ENCODE measurements at places on chromosomes 16 and 17. TPM values are rescaled to one million over a fixed set of nuclear protein-coding genes. Genes with fewer than 3 reads are reported as not detected.
A peak's percentile ranks its signal among the peaks of the same experiment; 100 is the strongest.

DNA sequence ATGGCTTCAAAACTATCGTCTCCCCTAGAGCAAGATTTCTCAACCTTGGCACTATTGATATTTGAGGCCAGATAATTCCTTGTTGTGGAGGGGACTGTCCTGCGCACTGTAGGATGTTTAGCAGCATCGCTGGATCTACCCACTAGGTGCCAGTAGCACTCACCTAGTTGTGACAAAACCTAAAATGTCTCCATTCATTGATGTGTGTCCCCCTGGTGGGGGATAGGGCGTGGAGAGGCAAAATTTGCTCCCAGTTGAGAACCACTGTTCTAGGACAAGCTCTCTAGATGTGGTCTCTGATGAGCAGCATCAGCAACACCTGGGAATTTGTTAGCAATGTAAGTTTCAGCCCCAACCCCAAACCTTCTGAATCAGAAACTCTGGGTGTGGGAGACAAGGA, 259.0 kb downstream of the XYLT1 start:
- no peaks in the 10 kb centered on the region for H3K27me3 ChIP-seq
- no peak overlapping the region for H3K27ac ChIP-seq
- no peak overlapping the region for H3K4me3 ChIP-seq
- H3K36me3 ChIP-seq, result no peaks in the 10 kb centered on the region

DNA sequence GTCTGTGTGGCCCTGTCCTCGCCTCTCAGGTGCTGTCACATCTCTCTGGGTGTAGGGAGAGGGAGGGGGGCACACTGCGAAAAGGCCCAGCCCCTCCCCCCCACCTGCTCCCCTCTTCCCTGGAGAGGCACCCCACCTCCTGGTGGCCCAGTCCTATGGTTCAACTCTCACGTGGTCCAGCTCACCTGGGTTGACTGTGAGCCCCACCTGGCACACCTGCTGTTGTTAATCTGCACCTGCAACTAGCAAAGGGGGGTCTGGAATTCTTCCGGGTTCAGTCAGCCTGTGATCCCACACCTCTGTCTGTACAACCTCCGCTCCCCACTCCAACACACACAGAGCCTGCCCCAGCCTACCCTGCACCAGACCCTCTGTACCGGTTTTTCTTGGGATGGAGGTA, 2.0 kb upstream of the SYNGR2 start:
- H3K27me3 ChIP-seq, result no peaks in the 10 kb centered on the region
- H3K27ac ChIP-seq, result no peak overlapping the region
- H3K36me3 ChIP-seq, result no peaks in the 10 kb centered on the region
- no peak for DNase-seq

- H3K36me3 ChIP-seq, result no peaks in the 10 kb centered on the region
- DNase-seq, result peak; percentile 23
- no peak overlapping the region for H3K4me3 ChIP-seq
- no peaks in the 10 kb centered on the region for H3K4me1 ChIP-seq
These were observed 164.0 kb upstream of the HS3ST3A1 start for GRCh38 chr17:13765701-13766100.

DNA sequence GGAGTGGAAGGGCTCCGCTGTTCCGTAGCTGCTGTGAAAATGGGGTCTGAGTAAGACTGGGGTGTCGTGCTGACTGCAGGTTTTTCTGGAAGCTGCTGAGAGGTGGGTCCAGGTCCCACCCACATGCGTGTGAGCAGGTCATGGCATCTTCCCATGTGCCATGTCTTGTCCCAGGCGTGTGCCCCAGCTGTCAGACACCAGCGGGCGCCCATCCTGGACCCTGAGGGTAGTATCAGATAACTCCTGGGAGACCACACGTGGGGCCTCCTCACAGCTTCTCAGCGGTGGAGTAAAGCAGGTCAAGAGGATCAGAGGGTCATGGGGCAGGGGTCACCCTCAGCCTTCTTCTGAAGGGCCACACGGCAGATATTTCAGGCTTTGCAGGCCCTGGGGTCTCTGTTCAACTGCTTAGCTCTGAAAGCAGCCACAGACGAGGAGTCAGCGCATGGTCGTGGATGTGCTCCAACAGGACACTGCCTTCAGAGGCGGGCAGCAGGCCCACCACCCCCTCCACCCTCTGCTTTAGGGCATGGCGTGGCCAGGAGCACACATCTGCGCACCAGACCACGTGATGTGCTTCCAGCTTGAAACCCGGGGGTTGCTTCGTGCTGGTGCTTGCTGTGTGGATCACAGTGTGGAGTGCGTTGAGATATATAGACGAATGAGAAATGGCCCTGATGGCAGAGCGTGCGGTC, 68.7 kb downstream of the BANP start:
- peaks cover 10% of the 10 kb centered on the region for H3K4me1 ChIP-seq
- DNase-seq, result no peak
- no peak overlapping the region for H3K27ac ChIP-seq
- H3K27me3 ChIP-seq, result no peaks in the 10 kb centered on the region
- no peak overlapping the region for H3K4me3 ChIP-seq

GRCh38 chr16:85078226-85078625, 34.0 kb downstream of the CIBAR2 start:
- no peak overlapping the region for H3K4me3 ChIP-seq
- H3K27ac ChIP-seq, result no peak overlapping the region
- H3K27me3 ChIP-seq, result no peaks in the 10 kb centered on the region
- DNase-seq, result no peak
- H3K4me1 ChIP-seq, result peaks cover 5% of the 10 kb centered on the region

DNA sequence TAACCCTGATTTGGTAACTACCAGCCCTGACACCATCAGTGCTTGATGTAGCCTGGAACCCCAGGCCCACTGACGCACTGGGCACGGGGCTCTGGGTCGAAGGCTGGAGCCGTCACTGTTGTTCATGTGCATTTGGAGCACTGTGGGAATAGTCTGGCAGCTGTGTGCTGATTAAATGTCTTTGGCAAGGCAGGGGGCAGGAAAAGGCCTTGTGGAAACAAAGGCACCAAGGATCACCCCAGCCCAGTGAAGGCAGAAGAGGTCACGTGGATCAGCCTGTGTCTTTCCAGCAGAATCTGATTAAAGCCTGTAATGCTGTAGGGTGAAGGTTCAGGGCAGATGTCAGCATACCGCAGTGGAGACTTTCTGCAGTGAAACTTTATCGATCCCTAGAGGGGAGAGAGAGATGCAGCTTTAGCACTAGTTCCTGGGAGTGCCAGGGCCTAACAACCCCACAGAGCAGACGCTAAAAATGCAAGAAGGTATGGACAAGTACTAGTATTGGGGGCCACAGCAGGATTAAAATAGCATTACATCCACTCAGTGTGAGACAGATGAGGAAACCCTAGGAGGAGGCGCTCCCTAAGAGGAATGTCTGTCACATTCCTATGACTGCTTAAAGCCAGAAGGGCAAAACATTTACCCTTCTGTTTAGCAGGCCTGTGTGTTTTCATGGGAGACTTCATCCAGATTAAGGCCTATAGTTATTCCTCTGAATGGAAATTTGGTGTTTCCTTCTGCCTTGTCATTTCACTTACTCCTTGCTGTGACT, 9.7 kb downstream of the ZNHIT3 start:
- no peak overlapping the region for H3K27ac ChIP-seq
- peak; percentile 16 for DNase-seq
- H3K36me3 ChIP-seq, result peaks cover 53% of the 10 kb centered on the region
- H3K27me3 ChIP-seq, result no peaks in the 10 kb centered on the region
- H3K4me1 ChIP-seq, result no peaks in the 10 kb centered on the region

- no peak overlapping the region for H3K4me3 ChIP-seq
- H3K27ac ChIP-seq, result no peak overlapping the region
- H3K27me3 ChIP-seq, result no peaks in the 10 kb centered on the region
- no peaks in the 10 kb centered on the region for H3K36me3 ChIP-seq
These were observed 292.5 kb downstream of the SOX9 start for GRCh38 chr17:72413077-72414031.

DNA sequence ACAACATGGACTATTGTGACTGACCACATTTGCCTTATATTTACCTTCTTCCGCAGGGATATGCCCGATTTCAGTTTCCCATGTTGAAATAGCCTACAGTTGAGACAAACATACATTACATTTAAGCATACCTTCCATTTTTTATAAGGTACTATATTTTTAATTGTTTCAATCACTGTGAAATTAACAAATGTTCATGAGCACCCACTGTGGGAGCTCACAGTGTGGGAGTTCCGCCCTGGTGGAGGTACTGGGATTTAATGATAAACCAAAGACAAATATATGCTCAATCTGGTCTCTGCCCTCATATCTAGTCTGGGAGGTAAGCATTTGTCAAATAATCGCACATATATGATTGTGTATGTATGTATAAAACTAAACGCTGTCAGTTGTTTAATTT, 15.8 kb upstream of the TOX3 start:
- H3K27ac ChIP-seq, result no peak overlapping the region
- no peaks in the 10 kb centered on the region for H3K36me3 ChIP-seq
- DNase-seq, result no peak

GRCh38 chr16:12901204-12901596, 198 bp upstream of the SHISA9 start:
- H3K36me3 ChIP-seq, result no peaks in the 10 kb centered on the region
- H3K27ac ChIP-seq, result no peak overlapping the region
- no peaks in the 10 kb centered on the region for H3K4me1 ChIP-seq
- no peak overlapping the region for H3K4me3 ChIP-seq

DNA sequence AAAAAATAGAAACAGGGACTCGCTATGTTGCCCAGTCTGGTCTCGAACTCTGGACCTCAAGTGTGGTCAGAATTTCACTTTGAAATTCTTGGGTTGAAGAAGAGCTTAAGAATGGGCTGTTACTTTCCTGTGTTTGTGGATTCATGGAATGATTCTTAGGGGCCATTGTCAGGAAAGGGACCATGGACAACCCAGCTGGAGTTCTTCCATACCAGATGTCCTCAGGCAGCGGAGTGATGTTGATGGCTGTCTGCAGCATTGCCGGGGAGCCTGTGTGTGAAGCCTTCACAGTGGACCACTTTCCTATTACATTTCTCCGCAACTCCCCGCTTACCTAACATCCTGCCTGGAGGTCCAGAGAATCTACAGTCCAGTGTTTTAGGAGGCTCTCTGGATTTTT, 145.9 kb downstream of the CLEC16A start:
- peaks cover 50% of the 10 kb centered on the region for H3K4me1 ChIP-seq
- no peaks in the 10 kb centered on the region for H3K36me3 ChIP-seq
- peak overlapping the region; percentile 88 for H3K27ac ChIP-seq
- no peak for DNase-seq
- H3K27me3 ChIP-seq, result no peaks in the 10 kb centered on the region

- no peaks in the 10 kb centered on the region for H3K27me3 ChIP-seq
- H3K4me1 ChIP-seq, result peaks cover 5% of the 10 kb centered on the region
- H3K27ac ChIP-seq, result peak overlapping the region; percentile 7
- peak overlapping the region; percentile 26 for H3K4me3 ChIP-seq
These were observed 18.8 kb downstream of the MYH10 start for GRCh38 chr17:8611619-8612298.

The SLC13A2 gene
- not detected for polyA plus RNA-seq

The NAA38 gene
- 122 TPM for polyA plus RNA-seq

The ITGAD gene
- polyA plus RNA-seq, result not detected

The CCL8 gene
- polyA plus RNA-seq, result not detected

The SHISA9 gene
- not detected for polyA plus RNA-seq

The LCAT gene
- polyA plus RNA-seq, result 22.5 TPM

The TEX19 gene
- polyA plus RNA-seq, result 0.03 TPM

The MYL11 gene
- 1.1 TPM for polyA plus RNA-seq

The WNT9B gene
- polyA plus RNA-seq, result not detected

The SCARF1 gene
- 0.34 TPM for polyA plus RNA-seq

The MFAP4 gene
- polyA plus RNA-seq, result 69.5 TPM

The COX6A2 gene
- not detected for polyA plus RNA-seq

Data from IMR-90 (cell line).